ENCODE measurements at places on chromosomes 11 and 22.

DNA sequence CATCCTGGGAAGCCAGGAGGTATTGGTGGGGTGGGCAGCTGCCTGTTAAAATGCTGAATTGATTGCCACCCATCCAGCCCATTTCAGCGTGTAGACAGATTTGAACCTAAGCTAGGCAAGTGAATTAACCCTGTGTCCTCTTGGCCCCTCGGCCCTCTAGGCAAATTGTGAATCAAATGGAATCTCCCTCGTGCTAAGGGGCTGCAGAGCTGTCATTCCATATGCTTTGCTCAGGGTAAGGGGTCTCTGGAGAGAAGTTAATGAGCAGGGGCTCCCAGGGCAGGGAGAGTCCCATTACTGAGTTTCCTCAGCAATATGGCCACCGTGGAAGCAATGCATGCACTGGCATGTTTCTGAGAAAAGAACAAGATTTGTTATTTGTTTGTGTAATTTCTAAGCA is 117.7 kb upstream of the RCN1 start:
- DNase-seq, result no peak

- DNase-seq, result no peak
These were observed 10.4 kb upstream of the TUB start for GRCh38 chr11:8070417-8071115.

DNA sequence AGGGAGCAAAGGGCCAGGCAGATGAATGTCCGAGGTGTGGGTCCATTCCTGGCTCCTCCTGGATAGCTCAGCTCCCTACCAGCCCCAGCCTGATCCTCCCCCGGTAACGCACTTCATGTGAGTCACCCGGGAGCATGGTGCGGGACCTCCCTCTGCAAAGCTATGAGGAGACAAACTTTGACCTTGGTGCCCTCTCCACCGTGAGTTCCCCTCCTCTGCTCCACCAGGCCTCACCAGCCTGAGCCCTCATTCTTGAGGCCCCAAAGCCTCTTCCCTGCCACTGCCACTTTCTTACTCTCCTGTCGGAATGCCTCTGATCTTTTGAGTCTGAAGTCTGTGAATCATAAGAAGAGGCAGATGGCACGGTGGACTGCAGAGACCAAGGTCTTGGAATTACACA is 37.4 kb upstream of the CD82 start:
- no peak for DNase-seq

- no peak for DNase-seq
These were observed 60.9 kb downstream of the CELSR1 start for GRCh38 chr22:46476547-46476941.

- no peak for DNase-seq
These were observed 8.5 kb upstream of the NAALADL1 start for GRCh38 chr11:65066805-65067291.

DNA sequence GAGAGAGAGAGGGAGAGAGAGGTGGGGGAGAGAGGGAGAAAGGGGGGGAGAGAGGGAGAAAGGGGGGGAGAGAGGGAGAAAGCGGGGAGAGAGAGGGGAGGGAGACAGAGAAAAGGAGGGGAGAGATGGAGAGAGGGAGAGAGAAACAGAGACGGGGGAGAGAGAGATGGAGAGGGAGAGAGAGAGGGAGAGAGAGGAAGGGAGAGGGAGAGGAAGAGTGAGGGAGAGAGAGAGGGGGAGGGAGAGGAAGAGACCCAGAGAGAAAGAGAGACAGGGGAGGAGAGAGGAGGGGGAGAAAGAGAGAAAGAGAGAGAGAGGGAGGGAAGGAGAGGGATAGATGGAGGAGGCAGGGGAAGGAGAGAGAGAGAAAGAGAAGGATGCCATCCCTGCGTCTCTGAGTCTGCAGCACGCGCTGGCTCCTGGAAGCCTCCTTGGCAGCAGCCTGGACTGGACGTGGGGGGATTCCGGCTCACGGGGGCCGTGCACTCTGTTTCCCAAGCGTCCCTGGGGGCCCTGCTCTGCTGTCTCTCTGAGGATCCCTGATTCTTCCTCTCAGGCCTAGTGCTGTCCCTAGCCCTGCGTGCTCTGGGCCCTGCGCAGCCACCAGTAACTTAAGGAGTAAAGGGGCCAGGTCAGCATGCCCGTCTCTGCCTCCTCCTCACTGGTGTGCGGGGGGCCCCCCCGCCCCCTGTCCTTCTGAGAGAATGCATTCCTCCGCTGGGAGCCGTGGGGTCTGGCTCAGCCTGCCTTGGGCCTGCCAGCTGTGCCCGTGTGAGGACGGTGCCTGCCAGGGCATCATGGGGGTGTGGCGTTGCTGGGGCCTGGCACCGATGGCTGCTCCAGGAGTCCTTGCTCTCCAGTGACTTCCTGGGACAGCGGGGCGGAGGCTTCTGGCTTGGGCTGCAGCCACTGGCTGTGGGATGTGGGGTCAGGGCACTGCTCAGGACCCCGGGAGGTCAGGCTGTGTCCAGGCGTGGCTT is 429.5 kb downstream of the TBC1D22A start:
- DNase-seq, result no peak

DNA sequence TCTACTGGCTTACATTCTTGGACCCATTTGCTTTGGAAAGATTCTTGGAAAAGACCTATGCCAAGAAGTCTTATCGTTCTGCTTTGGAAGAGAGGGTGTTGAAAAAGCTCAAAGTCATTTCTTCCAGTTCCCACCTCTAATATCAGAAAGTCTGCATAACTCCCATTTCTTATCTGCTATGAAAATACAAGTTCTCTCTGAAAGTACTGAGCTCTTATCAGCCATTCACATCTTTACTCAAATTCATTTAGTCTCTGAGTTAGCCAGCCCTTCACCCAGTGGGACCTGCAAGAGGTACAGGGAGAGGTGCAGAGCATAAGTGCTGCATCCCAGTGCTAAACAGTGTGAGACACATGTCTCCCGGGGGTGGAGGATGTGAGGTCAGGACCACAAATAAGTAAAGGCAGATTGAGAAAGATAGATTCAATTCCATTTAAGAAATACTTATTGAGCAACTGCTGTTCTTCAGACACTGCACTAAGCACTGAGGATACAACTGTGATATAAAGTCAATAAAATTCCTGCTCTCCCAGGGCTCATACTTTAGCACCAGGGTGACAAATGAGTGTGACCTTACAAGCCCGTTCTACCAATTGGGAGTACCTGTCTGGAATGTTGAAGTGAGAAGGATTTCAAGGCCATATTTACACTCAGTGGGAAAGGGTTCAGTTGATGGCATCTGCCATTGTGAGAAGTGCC is 76.7 kb downstream of the PISD start:
- no peak for DNase-seq

GRCh38 chr11:131662993-131663392 is 292.6 kb downstream of the NTM start:
- DNase-seq, result no peak

- no peak for DNase-seq
These were observed 56.5 kb downstream of the BLID start for GRCh38 chr11:122059565-122059964.

DNA sequence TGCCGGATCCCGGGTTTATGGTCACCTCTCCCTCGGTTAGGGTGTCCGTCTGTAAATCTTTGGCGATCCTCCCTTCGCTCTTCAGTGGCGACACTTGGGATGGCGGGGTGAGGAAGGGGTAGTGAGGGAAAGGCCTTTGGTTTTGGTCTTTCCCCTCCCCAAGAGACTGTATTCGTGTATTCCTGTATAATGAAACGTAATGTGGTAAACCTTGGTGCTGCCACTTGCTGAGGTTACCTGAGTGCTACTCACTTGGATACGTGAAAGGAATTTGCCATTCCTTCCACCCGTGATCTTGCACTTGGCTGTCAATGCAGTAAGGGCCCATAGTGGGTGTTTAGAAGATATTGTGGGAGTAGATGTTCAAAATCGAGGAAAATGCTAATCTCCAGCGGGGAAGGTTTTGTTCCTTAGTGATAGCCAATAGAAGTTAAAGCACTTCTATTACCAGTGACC is 578 bp upstream of the NUP160 start:
- no peak for DNase-seq

GRCh38 chr22:41479671-41480396 is 10.9 kb downstream of the ACO2 start:
- no peak for DNase-seq

- DNase-seq, result no peak
These were observed 33.4 kb upstream of the VPREB1 start for GRCh38 chr22:22210889-22211833.

DNA sequence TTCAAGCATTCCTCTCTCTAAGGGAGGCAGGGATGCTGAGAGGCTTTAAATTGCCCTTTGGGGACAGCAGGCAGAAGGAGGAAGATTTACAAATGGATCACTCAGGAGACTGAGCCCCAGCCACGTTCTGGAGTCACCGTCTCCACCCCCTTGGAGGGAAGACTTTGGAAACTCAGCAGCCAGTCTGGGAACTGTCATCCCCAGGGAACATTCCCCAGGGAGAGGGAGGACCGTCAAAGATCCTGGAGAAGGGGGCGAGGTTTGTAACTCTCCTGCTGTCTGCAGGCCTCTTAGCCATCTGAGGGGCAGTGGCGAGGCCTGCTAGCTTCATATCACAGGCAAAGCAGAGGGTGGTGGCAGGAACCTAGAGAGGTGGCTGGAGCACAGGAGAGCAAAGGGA is 56.1 kb upstream of the SLC22A12 start:
- no peak for DNase-seq

DNA sequence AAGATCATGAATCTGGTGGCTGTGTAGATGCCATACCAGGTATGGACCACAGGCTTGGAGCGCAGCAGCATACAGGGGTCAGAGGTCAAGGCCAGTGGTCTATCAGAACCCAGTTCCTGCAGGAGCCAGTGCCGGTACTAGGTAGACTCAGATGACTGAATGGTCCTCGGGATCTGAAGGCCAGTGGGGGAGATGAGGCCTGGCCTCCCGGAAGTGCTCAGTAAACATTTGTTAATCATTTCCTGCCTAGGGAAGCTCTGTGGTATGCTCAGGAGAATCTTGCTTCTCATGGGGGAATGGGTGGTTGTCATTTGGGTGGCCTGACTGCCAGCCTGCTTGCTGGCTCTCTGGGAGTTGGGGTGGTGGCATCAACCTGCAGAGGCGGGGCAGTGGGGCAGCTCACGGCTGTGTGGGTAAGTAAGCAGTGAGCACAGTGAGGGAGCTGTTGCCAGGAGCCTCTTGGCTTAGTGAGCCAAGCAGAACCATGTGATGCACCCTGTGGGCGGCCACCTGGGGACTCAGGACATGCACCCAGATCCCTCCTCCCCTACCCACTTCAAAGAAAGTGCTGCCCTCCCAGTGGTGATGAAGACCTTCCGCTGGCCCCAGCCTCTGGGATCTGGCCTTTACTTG is 33.0 kb downstream of the PTPRJ start:
- no peak for DNase-seq

GRCh38 chr11:95229993-95230809 is 801 bp downstream of the SESN3 start:
- DNase-seq, result no peak

- DNase-seq, result no peak
These were observed 44.3 kb upstream of the CTTN start for GRCh38 chr11:70353900-70354568.

DNA sequence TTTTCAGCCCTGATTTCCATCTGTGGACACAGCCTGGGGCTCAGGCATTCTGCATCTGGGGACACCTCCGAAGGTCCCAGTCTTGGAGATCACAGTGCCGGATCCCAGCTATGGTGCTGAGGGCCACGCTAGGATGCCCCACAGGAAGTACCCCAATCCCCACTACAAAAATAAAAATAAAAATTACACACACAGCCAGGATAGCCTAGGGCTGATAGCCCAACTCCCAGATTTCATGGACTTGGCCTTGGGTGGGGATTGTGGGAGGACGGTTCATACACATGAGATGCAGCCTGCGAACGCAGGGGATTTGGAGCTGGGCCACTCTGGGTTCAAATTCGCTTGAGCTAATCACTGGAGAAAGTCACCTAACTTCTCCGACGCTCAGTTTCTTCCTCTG is 237.7 kb downstream of the BUD13 start:
- DNase-seq, result no peak

DNA sequence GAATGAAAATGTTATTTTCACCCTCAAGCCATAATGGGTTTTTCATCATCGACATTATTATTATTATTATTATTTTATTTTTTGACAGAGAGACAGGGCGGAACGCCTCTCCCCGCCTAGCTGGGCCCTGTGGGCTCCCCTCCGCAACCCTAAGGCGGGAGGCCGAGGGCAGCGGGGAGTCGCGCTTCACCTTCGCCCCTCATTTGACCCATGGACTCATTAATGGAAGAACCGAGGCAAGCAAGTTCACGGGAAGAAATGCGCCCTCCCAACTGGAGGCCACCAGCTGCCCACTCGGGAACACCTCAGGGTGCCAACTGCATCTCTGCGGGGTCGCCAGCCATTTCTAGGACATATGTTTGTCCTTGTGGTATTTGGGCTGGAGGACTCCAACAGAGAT is 115.3 kb upstream of the KIRREL3 start:
- DNase-seq, result no peak

DNA sequence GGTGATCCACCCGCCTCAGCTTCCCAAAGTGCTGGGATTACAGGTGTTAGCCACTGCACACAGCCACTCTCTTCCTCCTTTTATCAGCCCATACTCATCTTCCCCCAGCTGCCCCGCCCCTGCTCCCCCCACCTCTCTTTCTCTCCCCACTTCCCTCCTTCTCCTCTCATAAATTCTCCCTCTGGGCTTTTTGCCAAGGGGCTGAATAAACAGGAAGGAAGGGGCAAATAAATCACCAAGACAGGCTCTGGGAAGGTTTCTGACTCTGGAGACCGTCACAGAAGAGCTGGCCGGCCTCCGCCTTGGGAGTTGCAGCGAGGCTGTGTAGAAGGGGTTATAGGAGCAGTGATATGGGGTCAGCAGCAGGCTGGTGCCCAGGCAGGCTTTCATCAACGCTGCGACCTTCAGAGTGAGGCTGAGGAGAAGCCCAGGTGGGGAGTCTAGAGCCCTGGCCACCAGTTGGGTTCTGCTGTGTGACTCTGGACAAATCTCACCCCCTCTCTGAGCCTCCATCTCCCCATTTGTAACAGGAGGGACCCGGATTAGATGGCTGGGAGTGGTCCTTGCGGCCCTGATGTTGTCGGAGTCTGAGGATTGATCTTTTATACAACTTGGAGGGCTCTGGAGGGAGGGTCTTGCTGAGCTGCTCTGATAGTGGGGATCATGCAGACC is 62.6 kb upstream of the RASD2 start:
- no peak for DNase-seq

- no peak for DNase-seq
These were observed 102.6 kb downstream of the PLEKHA7 start for GRCh38 chr11:16911658-16912057.

GRCh38 chr22:33569559-33569958 is 350.7 kb downstream of the LARGE1 start:
- DNase-seq, result no peak

DNA sequence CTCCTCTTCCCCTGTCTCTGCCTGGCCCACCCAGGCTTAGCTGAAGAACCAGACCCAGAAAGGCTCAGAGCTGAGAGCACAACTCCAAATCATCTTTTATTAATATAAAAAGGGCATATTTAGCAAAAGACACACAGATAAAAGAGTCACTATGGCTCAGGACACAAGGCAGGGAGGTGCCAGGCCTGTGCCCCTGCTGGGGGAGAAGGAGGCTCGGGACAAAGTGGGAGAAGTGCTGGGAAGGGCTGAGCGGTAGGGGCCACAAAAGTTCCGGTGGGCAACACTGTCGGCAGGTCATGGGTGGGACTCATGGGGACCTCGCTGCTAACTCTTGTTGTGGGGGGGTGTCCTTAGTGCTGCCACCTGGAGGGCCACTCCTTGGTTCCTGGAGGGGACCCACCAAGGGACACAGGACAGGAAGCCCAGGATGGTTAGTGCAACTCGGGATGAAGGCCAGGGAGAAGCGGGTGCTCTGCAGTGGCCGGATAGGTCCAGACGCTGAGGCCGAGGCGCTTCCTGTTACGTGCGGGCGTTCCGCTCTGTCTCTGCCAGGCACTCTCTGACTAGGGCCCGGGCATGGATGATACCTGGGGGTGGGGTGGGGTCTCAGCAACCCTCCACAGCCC is 1.4 kb upstream of the PITPNM1 start:
- no peak for DNase-seq

- DNase-seq, result no peak
These were observed 17.6 kb downstream of the SELENOO start for GRCh38 chr22:50218153-50218995.

All from cortex of kidney (tissue), 1 donor.